ENCODE measurements at places on chromosomes 7 and 10. TPM values are rescaled to one million over a fixed set of nuclear protein-coding genes. Genes with fewer than 3 reads are reported as not detected.

The GIMAP6 gene
- 8.5 TPM for total RNA-seq

The PCDH15 gene
- 0.27 TPM for total RNA-seq

The NRAP gene
- 0.64 TPM for total RNA-seq

The OR2A42 gene
- total RNA-seq: not detected

The PFKP gene
- 116 TPM for total RNA-seq

The VSTM4 gene
- 3.5 TPM for total RNA-seq

The ELAPOR2 gene
- 14.9 TPM for total RNA-seq

The CALD1 gene
- 161 TPM for total RNA-seq

The AGAP9 gene
- 7.5 TPM for total RNA-seq

The NUTM2E gene
- total RNA-seq: not detected

The CDK5 gene
- 12.8 TPM for total RNA-seq

The SCIN gene
- total RNA-seq: 76.6 TPM

The FMC1 gene
- total RNA-seq: 23.5 TPM

The DCLRE1A gene
- 3.7 TPM for total RNA-seq

The MACROH2A2 gene
- 11.8 TPM for total RNA-seq

The MRC1 gene
- 11.0 TPM for total RNA-seq

- no peak for DNase-seq
Measured at GRCh38 chr7:139693651-139694388, 84.0 kb downstream of the HIPK2 start.

DNA sequence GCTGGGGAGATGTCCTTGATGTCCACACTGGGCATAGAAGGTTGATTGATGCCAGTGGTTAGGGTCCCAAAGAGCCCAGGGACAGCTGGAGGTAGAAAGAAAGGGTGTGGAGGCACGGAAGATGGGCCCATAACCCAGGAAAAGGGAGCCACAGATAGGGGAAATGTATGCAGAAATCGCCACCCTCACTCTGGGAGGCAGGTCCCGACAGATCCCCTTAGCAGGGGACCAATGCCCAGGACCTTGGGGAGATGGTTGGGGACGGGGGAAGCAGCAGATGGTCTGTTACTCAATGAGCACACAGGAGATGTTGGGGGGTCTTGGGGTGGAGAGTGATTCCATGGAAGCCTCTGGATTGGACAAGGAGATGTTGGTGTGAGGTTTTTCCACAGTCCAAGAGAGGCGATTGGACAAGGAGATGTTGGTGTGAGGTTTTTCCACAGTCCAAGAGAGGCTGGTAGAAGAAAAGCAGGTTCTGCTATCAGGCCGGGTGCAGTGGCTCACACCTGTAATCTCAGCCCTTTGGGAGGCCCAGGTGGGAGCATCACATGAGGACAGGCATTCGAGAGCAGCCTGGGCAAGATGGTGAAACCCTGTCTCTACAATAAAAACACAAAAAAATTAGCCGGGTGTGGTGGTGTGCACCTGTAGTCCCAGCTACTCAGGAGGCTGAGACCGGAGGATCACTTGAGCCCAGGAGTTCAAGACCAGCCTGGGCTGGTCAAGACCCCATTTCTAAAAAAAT lies 7.0 kb upstream of the PPP1R35 start:
- no peak for DNase-seq

DNA sequence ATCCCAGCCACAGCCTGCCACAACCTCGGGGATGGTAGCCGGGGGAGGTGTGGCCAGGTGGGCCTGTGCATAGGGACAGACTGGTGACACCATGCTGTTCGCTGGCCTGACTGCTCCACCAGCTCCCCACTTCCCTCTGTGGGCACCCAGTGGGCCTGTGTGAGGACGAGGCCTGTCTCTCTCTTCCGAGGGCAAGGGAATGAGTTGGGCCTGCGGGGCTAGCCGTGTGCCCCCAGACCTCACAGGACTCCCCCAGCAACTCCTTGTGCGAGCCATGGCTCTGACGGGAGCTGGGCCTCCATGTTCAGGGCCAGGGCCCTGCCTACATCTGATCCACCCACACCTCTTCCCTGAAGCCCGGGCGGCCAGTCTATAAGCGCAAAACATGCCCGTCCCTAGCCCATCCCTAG lies 40.5 kb downstream of the PWWP2B start:
- no peak for DNase-seq

DNA sequence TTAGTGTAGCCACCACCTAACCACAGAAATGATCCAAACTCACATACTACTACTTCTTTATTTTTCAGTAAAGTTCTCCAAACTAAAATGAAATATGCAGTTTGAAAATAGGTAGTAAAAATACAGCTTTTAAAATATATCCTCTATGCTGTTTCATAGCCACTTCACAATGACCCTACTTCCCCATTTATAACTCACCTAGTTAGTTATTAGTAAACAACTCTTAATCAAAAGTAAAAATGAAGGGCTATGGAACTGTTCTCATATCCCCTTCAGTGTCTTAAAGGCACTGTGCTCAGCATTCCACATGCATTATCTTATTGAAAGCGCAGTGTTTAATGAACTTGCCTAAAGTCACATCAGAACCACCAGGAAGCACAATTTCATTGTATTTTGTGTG lies 43.5 kb downstream of the KMT2C start:
- DNase-seq: no peak

GRCh38 chr10:122471531-122472177 lies 10.3 kb downstream of the HTRA1 start:
- DNase-seq: no peak

GRCh38 chr10:71757399-71757922 lies 15.9 kb downstream of the VSIR start:
- DNase-seq: no peak

- DNase-seq: no peak
Measured at GRCh38 chr7:140883378-140883777, 41.4 kb downstream of the BRAF start.

DNA sequence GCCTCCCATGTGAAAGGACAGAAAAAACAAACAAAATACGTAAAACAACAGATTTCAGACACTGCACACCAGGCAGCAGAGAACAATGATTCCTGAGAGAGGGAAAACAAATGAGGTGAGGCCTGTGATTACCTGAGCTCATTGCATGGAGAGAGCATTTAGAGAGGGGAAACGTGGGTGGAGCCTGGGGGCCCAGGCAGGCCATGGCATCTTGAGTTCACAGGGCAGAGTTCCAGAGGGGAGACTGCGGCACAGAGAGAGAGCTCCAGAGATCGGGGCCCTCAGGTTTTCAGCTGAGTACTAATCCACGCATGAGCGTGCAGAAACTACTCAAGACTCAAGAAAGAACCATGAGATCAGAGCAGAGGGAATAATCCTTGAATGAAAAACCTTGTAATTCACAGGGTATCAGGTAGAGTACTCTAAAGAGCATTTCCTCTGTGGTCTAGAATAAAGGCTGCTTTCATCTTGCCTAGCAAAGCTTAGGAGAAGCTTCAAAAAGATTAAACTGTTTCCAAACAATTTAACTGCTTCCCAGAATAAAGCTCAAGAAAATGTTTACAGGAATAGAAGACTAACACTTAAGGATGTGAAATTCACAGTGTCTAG lies 46.6 kb upstream of the ARHGAP12 start:
- DNase-seq: no peak

- no peak for DNase-seq
Measured at GRCh38 chr7:101795461-101795860, 22.0 kb upstream of the CUX1 start.

DNA sequence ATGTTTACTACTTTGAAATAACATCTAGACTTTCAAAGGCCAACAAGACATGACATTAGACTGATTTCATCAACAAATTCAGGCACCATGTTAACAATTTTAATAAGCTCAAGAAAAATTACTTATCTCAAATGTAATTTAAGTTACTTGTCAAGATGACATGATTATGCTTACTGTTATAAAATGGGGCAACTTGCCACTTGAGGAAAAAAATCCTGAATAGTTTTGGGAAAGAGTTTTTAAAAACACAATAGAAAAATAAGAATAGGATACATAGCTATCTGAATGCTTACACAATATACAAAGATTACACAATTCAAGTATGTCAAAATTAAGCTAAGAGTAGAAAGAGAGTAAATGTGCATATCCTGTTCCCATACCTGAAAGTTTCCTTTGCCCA lies 85.4 kb downstream of the RNF32 start:
- DNase-seq: no peak

DNA sequence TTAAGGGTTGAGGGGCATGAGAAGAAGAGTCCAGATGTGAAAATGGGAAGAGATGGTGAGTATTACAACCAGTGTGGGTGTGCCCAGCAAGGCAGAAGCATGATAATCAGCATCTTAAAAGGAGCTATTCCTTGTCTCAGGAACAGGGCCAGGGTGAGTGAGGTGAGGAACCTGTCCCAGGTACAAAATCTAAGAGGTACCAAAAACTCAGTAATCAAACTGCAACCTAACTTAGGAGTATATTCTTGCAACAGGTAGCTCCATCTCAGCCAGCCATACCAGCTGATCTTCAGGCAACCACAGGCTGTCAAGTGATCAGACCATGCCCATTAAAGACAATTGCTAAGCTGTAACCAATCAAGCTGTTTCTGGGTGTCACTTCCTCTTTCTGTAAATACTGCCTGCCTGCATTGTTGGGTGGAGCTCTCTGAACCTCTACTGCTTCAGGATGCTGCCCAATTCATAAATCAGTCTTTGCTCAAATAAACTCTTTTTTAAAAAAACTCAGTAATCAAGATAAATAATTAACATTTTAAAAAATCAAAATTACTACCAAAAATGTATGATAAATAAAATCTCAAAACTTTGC lies 7.4 kb downstream of the KEL start:
- no peak for DNase-seq

DNA sequence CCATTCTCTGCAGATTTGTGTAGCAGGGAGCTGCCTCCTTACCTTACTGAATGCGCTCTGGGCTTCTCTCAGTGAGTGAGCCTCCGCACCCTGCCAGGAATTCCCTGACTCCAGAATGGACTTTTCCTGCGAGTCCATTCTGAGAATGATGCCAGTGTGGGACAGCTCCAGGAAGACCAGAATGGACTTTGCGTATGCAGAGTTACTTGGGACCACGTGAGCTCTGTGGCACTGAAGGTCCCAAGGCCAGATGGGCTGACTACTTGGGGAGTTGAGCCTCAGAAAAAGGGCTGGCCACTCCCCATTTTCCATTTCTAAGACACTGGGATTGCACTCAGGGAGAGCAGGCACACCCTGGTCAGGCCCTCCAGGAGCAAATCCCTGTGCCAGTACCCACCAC lies 324.7 kb upstream of the ZMIZ1 start:
- no peak for DNase-seq

DNA sequence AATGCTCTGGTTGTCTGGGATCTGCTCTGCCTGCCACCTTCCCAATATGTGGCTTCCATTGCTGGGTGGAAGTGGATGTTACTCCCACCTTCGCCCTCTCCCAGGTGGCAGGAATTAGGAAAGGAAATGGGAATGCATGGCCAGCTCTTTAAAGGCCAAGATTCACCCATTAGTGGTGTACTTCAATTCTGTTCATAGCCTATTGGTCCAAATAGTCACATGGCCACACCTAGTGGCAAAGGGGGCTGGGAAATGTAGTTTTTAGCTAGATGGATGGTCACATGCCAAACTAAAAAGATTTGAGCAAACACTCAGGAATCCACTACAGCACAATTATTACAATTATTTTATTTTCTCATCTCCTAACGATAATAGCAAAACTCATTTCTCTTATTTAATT lies 135.1 kb downstream of the NPY start:
- no peak for DNase-seq

DNA sequence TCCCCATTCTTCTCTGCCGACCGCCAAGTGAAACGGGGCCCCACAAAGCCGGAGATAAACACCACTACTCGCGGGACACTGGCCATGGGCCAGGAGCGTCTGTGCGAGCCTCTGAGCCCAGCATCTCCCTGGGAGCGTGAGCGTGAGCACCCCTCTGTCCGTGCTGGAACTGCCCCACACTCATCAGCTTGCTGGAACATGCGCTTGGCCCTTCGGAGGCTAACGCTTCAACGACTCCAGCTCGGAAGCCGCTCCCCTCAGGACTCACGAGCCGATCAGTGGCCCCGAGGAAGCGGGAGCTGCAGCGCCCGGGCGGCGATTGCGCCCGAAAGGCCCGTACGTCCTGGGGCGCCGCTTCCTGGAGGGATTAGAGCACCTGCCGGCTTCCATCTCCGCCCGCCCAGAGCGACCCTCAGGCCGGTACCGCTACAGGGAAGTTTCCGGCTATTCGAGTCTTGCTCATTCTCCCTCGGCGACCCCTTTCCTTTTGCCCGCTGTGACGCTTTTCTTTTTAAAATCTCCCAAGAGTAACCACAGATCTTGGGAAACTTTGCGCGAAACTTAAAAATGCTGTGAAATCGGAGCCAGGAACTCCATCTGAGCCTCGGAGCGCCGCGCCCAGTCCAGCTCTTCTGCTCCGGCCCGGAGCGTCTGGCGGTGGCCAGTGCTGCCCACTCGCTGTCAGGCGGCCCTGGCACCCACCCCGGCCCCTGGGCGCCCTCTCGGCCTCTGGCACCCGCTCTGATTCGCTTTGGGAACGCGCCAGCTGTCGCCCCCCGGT lies 1.0 kb downstream of the TLL2 start:
- peak; percentile 37 for DNase-seq

DNA sequence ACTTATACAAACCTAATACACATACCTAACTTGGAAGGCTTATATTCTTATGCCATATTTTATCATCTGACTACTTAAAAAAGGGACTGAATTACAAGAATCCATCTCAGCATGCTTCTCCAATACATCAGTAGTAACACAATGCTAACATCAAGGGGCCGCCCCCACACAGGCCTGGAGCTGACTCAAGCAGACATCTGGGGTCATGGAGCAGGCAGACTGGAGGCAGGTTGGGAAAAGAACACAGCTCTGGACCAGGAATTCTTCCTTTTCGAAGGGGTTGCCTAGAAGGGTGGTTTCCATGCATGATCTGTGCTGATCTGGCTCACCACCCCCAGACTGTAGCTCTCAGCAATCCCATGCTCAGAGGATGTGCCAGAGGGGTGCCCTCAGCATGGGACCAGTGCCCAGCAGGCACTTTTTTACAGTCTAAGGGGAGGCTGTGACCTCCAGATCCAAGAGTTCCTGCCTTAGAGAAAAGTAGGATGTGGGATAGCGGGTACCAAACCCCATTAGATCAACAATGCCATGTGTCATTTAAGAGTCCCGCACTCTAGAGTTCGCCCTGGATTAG lies 26.1 kb upstream of the DUSP5 start:
- no peak for DNase-seq

DNA sequence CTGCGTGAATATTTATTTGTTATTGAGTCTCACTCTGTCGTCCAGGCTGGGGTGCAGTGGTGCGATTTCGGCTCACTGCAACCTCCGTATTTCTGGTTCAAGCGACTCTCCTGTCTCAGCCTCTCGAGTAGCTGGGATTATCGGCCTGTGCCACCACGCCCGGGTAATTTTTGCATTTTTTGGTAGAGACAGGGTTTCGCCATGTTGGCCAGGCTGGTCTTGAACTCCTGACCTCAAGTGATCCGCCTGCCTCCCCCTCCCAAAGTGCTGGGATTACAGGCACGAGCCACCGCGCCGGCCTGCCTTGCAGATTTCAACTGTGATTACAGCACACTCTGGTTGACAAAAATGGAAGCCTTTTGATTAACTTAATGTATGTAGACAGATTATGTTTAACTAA lies 730.0 kb upstream of the VSTM2A start:
- DNase-seq: no peak

DNA sequence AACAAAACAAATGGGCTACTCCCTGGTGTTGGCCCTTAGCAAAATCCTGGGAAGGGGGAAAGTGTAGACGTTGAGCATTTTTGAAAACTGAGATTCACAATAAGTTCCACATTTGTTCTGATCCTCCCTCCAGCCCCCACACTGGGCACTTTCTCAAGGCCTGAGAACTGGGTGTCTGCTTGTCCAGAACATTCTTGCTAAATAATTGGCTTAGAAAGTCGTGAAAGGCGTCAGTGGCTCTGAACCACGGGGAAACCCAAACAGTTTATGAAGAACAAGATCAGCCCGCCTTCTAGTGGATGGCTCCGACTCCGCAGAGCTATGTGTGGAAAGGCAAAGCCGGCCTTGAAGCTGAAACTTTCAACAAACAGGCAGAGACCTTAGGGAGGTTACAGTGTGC lies 370.1 kb downstream of the PRPF18 start:
- DNase-seq: peak; percentile 52

Measured in left colon (tissue), 2 donors.